ENCODE measurements at places on chromosomes 5 and 9.

DNA sequence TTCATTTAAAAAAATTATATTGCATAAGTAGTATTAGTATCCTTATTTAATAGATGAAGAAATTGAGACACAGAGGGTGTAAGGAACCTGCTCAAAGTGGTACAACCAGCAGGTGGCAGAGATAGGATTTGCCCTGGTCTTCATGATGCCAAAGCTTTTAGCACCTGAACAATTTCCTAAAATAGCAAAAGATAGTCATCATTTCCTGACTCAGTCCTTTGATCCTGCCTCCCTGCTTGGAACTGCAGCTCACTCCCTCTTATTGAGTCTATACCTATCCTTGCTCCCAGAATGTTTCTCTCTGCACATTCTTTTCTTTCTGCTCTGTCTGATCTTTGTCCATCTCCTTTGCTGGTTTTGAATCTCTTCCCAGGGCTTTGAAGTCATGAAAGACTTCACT, 155.8 kb downstream of the FRMD3 start:
- DNase-seq: no peak

GRCh38 chr9:137050570-137050969, 3.3 kb downstream of the ENTPD2 start:
- DNase-seq: no peak

GRCh38 chr5:114174837-114175236, 187.0 kb upstream of the KCNN2 start:
- no peak for DNase-seq

GRCh38 chr5:169874621-169875020, 105.7 kb downstream of the INSYN2B start:
- no peak for DNase-seq

- DNase-seq: no peak
Observed at GRCh38 chr5:106545325-106545724, 1125.4 kb downstream of the EFNA5 start.

- DNase-seq: no peak
Observed at GRCh38 chr5:121962347-121962670, 534 bp downstream of the SRFBP1 start.

DNA sequence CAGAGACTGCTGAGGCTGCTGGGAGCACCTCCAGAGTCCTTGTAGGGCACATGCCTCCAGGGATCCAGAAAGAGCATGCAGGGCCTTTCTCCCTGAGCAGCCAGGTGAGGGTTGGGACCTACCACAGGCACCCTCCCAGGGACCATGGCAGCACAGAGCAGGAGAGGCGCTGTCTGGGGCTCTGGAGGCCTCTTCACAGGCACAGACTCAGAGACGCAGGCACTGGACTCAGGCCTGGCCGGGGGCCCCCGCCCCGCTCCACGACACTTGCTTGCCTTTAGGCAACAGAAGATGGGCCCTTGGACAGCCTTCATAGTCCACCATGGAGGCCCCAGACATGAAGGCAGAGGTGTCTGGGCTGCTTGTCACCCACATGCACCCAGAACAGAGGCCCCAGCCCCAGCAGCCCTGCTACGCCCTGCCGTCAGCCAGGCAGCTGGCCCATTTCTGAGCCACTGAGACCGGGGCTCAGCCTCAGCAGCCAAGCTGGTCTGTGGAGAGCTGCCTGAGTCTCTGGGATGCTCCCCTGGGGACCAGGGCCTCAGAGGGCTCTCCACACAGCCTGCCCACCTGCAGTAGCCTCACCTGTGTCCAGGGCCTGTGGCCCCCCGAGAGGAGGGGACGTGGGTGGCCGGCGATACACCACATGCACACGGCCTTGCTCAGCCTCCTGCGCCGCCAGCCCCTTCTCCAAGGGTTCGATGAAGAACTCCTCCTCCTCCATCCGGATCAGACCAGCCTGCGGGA, 72.8 kb downstream of the ADAMTS2 start:
- no peak for DNase-seq

DNA sequence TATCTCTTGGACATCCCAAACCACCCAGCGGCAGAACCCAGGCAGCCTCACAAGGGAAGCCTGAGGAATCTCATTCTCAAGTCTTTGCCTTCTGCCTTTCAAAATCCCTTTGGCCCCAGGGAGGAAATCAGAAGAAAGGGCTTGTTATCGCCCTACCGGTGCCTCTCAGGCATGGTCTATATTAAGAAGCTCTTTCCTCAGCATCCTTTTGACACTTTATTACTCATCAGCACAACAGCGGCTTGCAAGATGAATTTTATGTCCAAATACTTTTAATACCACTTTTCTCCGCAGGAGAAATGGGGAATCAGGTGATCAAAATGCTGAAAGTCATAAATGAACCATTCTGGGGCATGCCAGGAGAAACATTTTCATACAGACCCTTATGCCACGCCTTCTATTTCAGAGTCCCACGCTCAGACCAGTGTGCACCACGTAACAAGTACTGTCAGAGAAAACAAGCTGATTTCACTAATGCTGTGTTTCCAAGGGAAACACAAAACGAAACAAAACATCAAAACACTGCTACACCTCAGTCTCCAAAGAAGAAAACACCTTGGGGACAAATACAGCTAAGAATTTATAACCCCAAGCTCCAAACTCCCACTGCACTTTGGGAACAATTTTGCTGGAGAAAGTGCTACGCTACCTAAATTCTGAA, 30.0 kb downstream of the RAPGEF1 start:
- no peak for DNase-seq

DNA sequence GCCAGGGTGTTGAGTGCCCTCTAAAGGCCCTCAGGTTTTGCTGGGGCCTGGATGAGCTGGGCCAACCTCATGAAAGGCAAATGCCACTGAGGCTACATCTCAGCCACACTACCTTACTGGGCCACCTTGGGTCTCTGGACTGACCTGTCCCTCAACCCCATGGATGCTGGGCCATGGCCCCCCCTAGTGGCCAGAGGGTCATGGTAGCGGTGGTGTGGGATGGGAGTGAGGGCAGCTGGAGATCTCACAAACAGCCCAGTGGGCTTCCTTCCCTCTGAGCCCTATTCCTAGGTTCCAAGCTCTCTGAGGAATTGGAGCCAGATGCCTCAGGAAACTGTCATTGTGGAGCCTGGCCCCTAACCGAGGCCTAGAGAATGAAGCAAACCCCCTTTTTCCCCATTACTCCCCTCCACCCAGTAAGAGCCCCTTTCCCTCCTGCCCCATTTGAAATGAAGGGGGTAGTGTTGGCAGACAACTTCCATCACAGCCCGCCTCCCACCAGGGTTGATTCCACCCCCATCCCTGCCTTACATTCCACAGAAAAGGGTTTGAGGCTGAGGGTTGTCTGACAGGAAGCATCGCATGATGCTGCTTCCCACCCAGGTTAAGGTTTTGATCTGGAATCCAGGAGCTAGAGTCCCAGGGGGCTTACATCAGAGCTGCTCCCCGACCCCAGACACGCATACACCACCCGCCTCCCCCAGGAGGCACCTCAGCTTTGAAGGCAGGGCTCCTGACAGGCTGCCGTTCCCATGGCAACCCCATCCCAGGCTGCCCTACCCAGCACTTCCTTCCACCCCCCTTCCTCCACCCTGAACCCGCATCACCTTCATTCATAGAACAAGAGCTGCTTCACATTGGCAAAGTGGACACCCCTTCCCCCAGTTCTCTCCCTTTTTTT, 63.9 kb downstream of the PCDH1 start:
- peak; percentile 9 for DNase-seq

GRCh38 chr5:146877783-146878475, 628 bp downstream of the PPP2R2B start:
- DNase-seq: no peak

GRCh38 chr9:13443346-13444244, 164.1 kb upstream of the MPDZ start:
- DNase-seq: no peak

DNA sequence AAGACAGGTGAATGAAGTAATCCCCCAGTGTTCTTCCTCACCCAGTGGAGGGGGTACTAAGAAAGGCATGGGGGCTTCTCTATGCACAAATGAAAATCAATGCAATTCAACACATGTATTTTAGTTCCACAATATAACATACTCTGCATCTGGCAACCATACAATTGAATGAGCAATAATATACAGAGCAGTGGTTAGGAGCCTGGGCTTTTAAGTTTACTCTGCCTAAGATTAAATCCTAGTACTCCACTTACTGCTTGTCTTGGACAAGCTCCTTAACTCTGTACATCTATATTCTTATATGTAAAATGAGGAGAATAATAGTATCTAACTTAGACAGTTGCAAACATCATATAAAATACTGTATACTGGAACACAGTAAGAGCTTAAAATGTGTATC, 195.4 kb upstream of the TRIM32 start:
- no peak for DNase-seq

- DNase-seq: no peak
Observed at GRCh38 chr5:159972538-159973362, 36.2 kb upstream of the TTC1 start.

- no peak for DNase-seq
Observed at GRCh38 chr9:3868012-3868411, 342.2 kb upstream of the RFX3 start.

- DNase-seq: no peak
Observed at GRCh38 chr5:153809166-153809565, 229.5 kb downstream of the FAM114A2 start.

DNA sequence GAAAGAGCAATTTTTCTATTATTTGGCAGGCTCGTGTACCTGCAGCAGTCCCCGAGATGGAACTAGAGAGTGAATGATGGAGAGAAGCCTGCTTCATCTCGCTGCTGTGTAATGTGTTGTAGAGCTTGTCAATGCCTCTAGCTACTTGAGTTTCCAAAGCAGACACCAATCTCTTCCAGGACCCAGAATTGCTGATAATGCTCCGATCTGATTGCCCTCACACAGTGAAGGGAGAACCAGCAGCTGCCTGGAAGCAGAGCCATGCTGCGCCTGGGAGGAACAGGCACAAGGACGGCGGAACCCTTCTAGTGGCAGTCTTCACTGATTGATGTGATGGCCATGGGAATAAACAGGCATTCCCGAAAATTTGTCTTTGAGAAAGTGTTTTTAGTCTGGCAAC, 288.0 kb downstream of the ICE1 start:
- DNase-seq: no peak

DNA sequence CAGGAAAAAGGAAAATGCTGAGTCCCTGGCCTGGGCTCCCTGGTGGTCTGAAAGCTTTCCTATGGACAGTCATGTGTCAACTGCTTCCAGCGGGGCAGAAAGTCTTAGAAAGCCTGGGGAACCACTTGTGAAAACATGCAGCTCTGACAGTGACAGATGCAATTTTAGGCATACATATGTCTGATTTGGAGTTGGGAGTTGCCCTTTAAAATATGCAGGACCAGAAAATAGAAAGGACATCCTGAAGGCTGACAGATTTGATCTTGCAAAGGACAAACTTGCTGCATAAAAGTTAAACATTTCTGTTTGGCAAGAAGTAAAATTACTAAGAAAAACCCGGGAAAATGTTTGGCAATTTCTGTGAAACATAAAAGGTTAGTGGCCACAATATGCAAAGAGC, 23.8 kb downstream of the GADD45G start:
- no peak for DNase-seq

- DNase-seq: no peak
Observed at GRCh38 chr5:2020730-2021129, 138.0 kb upstream of the IRX4 start.

GRCh38 chr9:115946530-115946929, 207.1 kb upstream of the PAPPA start:
- DNase-seq: no peak

DNA sequence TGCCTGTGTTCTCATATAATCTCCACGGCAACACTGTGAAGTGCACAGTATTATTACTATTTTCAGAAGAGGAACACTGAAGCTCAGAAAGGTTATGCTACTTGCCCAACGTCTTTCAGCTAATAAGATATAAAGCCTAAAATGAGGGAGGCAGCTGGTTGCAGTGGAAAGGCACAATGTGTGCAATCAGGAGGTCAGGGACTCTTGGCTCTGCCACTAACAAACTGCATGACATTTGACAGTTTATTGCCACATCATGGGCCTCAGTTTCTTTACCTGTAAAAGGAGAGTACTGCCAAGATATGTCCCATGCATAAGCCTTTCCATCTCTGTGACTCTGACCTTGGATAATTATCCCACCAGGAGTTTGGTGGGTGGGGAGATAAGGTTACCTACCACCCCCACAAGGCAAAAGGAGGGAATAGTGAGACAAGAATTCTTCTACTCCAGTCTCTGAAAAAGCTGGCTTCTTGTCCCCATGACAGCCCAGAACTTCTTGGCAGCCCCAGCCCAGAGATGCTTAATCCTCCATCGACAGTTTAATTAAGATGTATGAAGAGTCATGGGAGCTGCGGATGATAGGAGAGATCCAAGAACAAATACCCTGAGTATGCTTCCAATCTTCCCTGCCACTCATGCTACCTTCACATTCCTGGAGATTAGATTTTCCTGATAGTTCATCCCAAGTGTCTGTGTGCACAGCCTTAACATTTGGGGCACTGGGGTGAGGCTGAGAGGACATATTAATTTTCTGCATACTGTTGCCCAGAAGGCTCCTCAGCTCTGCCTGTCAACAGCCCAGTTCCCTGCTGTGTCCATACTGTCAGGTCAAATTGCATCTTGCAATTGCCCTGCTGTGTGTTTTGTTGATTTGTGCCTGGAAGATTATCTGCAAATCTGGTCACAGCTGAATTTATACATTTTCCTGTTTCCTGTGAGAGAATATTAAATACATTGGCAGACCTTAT, 271.2 kb downstream of the FAM114A2 start:
- no peak for DNase-seq

GRCh38 chr9:111696796-111697195, 35.4 kb downstream of the GNG10 start:
- no peak for DNase-seq

- DNase-seq: no peak
Observed at GRCh38 chr5:72313141-72313540, 6.9 kb downstream of the MRPS27 start.

GRCh38 chr5:84693256-84693655, 308.6 kb upstream of the EDIL3 start:
- DNase-seq: no peak

- DNase-seq: no peak
Observed at GRCh38 chr5:134267366-134268018, 41.6 kb upstream of the PPP2CA start.

DNA sequence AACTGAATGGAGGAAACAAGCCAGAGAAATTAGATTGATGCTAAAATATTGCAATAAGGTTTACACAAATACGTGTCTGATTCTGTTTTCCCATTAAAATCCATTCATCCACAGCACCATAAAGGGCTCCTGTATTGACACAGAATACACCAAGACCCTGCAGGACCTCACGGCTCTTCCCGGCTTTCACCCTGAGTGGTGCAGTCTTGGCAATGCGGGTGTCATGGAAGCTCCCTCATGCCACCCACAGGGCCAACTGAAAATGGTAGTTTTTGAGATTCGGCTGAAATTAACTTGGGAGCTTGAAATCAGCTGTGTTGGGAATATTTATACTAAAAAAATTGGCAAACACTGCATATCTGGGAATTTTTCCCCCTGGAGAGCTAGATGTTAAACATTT, 17.3 kb upstream of the EXOC3 start:
- DNase-seq: no peak

GRCh38 chr5:170302653-170303501, 5.3 kb upstream of the LCP2 start:
- peak; percentile 68 for DNase-seq

GRCh38 chr5:129392681-129393080, 67.4 kb upstream of the ADAMTS19 start:
- no peak for DNase-seq

- DNase-seq: no peak
Observed at GRCh38 chr9:134858051-134858841, 22.4 kb upstream of the FCN2 start.

GRCh38 chr5:151239237-151239861, 13.6 kb upstream of the GM2A start:
- DNase-seq: no peak

Measured in activated CD4-positive, alpha-beta T cell treated with anti-CD3 and anti-CD28 coated beads, Interleukin-2, amount 50 U/mL, for 4 hours (primary cell).